ENCODE measurements at places on chromosomes 5 and 9.
A peak's percentile ranks its signal among the peaks of the same experiment; 100 is the strongest.

- peak; percentile 72 for DNase-seq
Observed at GRCh38 chr9:70411121-70411929, 3.1 kb downstream of the KLF9 start.

- DNase-seq, result no peak
Observed at GRCh38 chr9:134811673-134812342, 68.8 kb upstream of the FCN2 start.

GRCh38 chr9:119775410-119775809 lies 406.2 kb upstream of the BRINP1 start:
- no peak for DNase-seq

DNA sequence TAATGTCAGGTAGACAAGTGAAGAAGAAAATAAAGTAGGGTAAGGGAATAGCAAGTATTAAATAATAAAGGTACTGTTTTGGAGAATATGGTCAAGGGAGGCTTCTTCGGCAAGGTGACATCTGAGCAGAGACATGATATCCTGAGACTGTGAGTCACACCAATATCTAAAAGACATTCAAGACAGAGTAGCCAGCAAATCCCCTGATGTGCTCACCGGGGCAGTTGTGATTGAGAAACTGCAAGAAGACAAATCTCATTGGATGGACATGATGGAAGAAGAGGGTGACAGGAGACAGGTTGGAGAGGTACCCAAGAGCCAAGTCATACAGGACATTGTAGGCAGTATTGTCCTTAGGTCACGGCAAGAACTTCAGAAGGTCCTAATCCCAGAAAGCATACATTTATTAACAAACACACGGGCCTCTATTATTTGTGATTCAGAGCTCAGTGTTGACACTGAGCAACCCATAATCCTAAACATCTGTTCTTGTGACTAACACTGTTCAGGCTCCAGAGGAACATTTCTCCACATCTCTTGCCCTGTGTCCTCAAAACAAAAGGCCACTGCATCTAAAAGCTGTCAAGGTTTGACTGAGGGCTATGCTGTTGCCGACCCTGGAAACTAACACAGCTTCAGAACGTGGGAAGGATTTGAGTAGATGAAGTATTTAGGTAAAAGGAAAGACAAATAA lies 258.7 kb upstream of the CLINT1 start:
- no peak for DNase-seq

- DNase-seq, result no peak
Observed at GRCh38 chr5:99176186-99176585, 247.4 kb upstream of the CHD1 start.

DNA sequence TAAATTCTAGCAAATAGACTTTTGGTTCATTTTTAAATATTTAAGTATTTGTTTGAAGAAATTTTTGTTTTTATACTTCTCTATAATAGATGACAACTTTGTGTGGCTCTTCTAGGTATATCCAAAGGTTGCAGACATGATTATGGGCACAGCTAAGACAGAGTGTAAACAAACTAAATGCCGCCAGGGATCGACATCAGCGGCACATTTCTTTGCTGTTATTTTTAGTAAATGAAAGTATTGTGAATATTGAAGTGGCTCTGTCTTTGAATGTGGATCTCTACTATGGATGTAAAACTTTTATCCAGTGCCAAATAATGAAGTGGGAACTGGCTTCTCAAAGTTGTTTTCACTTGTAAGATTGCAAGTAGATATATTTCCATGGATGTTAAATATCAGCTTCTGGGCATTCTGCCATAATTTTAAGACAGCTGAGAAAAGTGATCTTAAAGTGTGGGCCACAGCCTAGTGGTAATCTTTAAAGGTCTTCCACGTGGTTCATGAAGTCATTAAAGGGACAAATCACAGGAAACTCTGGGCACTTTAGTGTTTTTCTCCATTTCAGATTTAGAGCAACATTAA lies 589.9 kb downstream of the ZNF608 start:
- DNase-seq, result no peak

GRCh38 chr9:130665431-130666392 lies 1.3 kb downstream of the PRDM12 start:
- no peak for DNase-seq

- DNase-seq, result no peak
Observed at GRCh38 chr9:1458503-1458902, 408.3 kb downstream of the DMRT2 start.

- DNase-seq, result peak; percentile 39
Observed at GRCh38 chr9:91727316-91727861, 222.6 kb downstream of the ROR2 start.

All from uterus (tissue), 4 donors.